Stimulated activated CD8-positive, alpha-beta memory T cell treated with anti-CD3 and anti-CD28 coated beads, Interleukin-7, amount 100 ng/mL, for 1 hour (primary cell): ENCODE measurements at places on chromosomes 3 and 15.

DNA sequence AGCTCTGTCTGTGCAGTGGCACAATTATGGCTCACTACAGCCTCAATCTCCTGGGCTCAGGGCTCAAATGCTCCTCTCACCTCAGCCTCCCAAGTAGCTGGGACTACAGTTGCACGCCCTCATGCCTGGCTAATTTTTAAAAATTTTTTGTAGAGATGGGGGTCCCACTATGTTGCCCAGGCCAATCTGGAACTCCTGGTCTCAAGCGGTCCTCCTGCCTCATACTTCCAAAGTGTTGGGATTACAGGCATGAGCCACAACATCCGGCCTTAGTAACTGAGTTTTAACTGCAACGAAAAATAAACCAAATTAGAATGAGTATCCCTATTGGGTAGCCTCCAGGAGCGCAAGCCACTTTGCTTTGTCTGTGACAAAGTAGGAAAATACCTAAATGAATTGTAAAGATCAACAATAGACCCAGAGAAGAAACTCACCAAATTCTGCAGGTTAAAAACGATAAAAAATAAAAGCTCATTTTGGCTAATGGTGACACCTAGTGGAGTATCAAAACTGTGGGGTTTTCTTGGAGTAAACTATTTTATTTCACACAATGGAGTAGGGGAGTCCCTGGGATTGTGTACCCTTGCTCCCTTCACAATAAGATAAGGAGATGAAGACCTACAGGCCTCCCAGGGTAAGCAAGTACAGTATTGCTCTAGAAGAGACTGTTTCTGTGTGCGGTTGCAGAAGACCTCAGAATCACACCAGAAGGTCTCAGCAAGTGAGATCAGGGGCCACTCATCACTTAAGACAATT lies 21.0 kb upstream of the CA12 start:
- DNase-seq = no peak

GRCh38 chr3:30704931-30705890 lies 98.8 kb downstream of the TGFBR2 start:
- DNase-seq = no peak

- DNase-seq = no peak
Measured at GRCh38 chr3:187040516-187041361, 98.6 kb downstream of the RPL39L start.

- DNase-seq = no peak
Measured at GRCh38 chr3:138031536-138031935, 21.6 kb downstream of the CLDN18 start.

- no peak for DNase-seq
Measured at GRCh38 chr3:18679238-18679637, 254.1 kb upstream of the SATB1 start.

GRCh38 chr15:100147828-100148227 lies 193.9 kb downstream of the ADAMTS17 start:
- DNase-seq = no peak

DNA sequence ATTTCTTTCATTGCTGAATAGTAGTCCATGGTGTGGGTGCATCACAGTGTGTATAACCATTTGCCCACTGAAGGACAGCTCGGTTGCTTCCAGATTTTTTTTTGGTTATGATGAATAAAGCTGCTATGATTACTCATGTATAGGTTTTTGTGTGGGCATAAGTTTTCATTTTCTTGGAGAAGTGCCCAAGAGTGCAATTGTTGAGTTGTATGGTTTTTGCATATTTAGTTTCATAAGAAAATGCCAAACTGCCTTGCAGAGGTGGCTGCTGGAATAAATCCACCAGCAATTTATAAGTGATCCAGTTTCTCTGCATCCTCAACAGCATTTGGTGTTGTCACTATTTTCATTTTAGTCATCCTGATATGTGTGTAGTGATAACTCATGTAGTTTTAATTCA lies 8.4 kb upstream of the SPESP1 start:
- no peak for DNase-seq

- DNase-seq = no peak
Measured at GRCh38 chr3:195760345-195761122, 39.8 kb downstream of the MUC20 start.

GRCh38 chr3:99388780-99389179 lies 249.6 kb upstream of the COL8A1 start:
- DNase-seq = no peak

DNA sequence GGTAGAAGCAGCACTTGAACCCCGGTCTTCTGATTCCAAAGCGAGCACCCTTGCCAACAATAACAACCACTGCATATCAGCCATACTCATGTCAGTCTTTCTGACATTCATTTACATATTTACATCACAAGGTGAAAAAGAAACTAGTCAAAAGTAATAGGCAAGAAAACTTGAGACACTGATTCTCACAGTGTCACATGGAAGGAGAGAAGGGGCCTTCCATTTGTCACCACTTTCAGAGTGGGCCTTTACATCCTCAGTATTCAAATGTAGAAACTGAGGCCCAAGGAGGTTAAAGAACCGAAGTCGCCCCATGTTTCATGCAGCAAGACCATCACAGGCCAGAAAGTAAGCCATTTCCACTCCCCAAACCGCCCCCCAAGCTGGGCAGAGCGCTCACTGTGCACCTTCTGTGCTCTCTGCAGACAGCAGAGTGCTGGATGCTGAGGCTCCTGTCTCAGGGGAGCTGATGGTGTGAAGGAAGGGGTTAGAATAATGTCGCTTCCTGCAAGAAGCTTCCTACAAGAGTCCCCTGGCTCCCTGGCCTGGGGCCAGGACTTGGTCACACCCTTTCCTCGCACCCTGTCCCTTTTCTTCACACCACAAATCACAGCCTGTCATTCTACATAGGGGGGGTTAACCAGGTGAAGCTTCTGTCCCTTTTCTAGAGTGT lies 260.1 kb downstream of the UACA start:
- no peak for DNase-seq

DNA sequence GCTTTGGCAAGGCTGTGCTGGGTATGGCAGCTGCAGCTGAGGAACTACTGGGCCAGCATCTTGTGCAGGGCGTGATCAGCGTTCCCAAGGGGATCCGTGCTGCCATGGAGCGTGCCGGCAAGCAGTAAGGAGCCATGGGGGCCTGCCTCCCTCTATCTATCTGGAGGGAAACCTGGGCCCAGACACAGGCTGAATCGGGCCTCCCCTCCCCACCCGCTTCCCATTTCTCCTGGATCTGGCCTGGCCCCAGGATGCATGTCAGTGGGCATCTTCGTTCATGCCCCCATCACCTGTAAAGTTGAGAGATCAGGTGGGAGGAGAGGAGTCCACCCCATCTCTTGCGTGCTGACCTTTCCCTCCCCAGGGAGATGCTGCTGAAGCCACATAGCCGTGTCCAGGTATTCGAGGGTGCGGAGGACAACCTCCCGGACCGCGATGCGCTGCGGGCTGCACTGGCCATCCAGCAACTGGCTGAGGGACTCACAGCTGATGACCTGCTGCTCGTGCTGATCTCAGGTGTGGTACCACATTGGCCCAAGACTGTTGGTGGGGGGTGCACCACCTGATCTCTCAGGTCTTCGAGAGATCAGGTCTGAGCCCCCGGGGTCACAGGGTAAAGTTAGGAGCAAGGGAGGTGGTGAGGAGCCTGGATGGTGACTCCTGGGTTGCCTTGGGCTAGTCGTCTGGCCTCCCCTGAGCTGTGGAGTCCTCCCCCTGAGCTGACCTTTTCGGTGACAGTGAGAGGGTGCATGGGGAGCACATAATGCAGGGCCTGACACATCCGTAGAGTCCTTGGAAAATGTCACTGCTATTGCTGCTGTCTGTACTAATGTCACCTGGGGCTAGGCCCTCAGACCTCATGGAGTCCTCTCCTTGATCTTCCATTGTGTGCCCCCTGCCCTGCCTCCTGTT lies 3.2 kb downstream of the GLYCTK start:
- DNase-seq = no peak

DNA sequence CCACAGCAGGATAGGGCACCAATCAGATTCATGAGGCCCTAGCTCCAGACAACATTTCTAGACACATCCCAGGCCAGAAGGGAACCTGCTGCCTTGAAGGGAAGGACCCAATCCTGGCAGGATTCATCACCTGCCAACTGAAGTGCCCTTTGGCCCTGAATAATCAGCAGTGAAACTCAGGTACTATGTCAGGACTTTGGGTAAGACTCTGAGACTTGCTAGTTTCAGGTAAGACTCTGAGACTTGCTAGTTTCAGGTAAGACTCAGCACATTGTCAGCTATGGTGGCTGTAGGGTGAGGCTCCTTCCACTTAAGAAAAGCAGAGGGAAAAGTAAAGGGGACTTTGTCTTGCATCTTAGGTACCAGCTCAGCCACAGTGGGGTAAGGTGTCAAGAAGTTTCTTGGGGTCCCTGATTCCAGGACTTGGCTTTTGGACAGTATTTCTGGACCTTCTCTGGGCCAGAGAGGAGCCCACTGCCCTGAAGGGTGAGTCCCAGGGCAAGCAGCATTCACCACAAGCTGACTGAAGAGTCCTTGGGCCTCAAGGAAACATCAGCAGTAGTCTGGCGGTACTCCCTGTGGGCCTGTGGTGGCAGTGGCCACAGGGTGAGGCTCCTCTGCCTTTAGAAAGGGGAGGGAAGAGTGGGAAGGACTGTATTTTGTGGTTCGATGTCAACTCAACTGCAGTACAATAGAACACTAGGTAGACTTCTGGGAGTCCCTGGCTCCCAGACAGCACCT lies 13.7 kb upstream of the COL8A1 start:
- no peak for DNase-seq

GRCh38 chr15:99495430-99496301 lies 70.1 kb upstream of the MEF2A start:
- no peak for DNase-seq

DNA sequence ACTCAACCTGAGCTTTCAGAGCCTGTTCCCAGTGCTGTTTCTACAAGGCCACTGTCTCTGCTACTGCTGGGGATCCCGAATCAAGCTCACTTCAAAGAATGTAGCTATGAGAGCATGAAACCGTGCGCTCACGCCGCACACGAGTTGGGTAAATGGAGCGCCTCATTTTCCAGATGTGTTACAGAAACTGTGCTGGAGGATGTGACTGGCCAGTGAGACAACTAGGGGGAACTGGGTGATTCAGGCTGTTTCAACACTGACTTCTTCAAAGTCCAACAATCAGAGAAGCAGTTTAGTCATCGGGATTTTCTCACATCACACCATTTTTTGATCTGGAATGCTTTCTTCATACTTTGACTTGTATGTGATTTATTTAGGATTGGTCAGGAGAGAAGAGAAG lies 3.5 kb downstream of the ZNF710 start:
- no peak for DNase-seq

- no peak for DNase-seq
Measured at GRCh38 chr3:186932281-186933181, 2.2 kb downstream of the ST6GAL1 start.

- DNase-seq = no peak
Measured at GRCh38 chr3:66673293-66673692, 172.5 kb upstream of the LRIG1 start.

DNA sequence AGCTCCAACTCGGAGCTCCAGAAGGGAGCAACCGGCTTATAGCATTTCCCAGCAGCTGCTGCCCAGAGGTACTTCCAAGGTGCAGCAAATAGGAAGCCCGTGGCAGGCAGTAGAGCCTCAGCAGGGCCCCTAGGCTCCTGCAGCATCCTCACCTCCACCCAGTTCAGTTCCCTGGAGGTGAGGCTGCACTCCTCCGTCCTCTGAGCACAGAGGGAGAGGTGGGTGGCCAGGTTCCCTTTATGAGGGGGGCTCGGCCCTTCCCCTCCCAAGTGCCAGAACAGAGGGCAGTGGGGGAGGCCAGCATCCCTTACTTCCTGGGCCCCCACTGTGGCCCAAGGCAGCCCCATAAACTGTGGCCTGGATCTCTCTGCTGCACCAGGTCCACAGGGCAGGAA lies 150.2 kb downstream of the ATP10A start:
- DNase-seq = no peak

DNA sequence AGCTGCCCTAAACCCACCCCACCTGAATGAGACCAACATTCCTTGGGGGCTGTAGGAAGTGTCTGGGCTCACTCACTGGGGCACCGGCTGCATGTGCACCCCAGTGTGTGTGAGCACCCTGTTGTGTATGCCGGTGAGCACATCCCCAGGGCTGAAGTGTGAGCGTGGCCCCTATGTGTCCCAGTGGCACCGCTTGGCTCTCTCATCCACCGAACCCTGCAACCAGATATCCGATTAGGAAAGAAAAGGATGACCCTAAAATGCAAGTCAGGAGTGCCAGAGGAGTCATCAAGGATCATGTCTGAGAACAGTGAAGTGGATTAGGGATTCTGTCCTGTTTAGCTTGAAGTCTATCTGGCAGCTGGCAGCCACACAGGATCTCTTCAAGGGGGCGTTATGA lies 84.0 kb upstream of the ALDH1L1 start:
- no peak for DNase-seq

DNA sequence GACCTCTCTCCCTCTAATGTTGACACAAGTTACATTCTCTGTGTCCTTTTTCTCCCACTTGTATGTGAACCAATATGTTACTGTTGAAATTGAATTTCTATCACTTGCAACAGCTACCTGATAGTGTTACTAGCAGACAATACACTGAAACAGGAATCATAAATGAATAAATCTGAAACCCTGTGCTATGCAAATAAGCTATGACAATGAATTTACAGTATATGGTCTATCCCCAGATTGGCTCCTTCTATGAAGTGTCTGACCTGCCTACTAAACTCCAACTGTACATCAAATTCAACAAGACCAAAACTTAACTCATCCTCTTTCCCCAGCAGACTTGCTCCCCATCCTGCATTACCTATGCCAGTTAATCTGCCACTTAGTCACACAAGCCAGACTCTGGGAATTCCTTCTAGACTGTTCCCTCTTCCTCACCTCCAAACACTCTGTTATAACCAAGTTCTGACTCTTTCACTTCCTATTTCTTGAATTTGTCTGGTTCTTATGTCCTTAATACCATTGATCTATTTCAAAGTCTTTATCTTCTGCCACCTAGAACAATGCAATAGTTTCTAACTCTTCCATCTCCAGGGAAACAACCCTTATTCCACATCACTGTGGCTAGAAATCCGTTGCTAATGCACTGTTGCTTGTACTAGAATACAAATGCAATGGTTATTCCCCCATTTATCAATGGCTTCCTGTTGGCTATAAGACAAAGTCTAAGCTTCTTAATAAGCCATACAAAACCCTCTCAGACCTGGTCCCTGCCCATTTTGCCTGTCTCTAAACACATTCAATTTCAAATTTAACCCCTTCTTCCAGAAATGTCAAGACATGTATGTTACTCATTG lies 13.4 kb upstream of the ZNF639 start:
- no peak for DNase-seq

- no peak for DNase-seq
Measured at GRCh38 chr15:65556622-65557021, 26.4 kb downstream of the HACD3 start.

GRCh38 chr3:66299891-66300290 lies 79.1 kb downstream of the SLC25A26 start:
- DNase-seq = no peak

DNA sequence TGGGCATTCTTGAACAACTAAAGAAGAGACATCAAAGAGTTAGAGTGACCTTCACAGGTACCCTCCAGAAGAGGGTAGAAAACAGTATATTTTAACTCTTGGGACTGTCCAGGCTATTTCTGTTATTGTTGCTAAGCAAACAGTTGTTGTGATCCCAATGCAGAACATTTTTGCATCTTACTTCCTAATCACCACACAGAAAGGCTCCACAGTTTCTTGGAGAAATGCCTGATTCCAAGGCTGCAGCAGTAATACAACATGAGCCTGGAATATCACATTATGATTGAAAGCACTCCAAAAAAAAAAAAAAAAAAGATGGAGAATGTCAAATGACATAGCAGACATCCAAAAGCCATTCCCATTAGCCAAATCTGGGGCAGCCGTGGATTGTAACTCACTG lies 195.6 kb downstream of the CTNNB1 start:
- no peak for DNase-seq

- no peak for DNase-seq
Measured at GRCh38 chr3:71453822-71454511, 129.6 kb downstream of the FOXP1 start.
